Dermis blood vessel endothelial cell (primary cell): ENCODE measurements at places on chromosomes 3 and 15. TPM values are rescaled to one million over a fixed set of nuclear protein-coding genes. Genes with fewer than 3 reads are reported as not detected.
A peak's percentile ranks its signal among the peaks of the same experiment; 100 is the strongest.

The EOMES gene
- total RNA-seq: not detected in 2 replicates

The FGF12 gene
- total RNA-seq: 1.2 and 1.3 TPM in 2 replicates

The TRPM1 gene
- total RNA-seq: 1.9 TPM in 1 of 2 replicates, not detected in the other

The SCN5A gene
- total RNA-seq: 6.5 and 12.0 TPM in 2 replicates

The ZBBX gene
- 0.05 TPM in 1 of 2 replicates, not detected in the other for total RNA-seq

The GRAMD1C gene
- 58.2 and 65.7 TPM in 2 replicates for total RNA-seq

The ATP2B2 gene
- total RNA-seq: not detected in 2 replicates

The IL1RAP gene
- total RNA-seq: 3.5 and 6.3 TPM in 2 replicates

The CELSR3 gene
- 0.17 and 0.47 TPM in 2 replicates for total RNA-seq

The MEIS2 gene
- total RNA-seq: 12.9 and 13.8 TPM in 2 replicates

The FHIT gene
- total RNA-seq: 0.51 and 0.56 TPM in 2 replicates

The SPTBN5 gene
- total RNA-seq: 3.2 and 11.1 TPM in 2 replicates

The LRRK1 gene
- total RNA-seq: 12.1 and 14.2 TPM in 2 replicates

The GOLGA8M gene
- 0.28 and 0.51 TPM in 2 replicates for total RNA-seq

- peak; percentile 78 for DNase-seq
These were observed 45.4 kb downstream of the SSR3 start for GRCh38 chr3:156509189-156510174.

DNA sequence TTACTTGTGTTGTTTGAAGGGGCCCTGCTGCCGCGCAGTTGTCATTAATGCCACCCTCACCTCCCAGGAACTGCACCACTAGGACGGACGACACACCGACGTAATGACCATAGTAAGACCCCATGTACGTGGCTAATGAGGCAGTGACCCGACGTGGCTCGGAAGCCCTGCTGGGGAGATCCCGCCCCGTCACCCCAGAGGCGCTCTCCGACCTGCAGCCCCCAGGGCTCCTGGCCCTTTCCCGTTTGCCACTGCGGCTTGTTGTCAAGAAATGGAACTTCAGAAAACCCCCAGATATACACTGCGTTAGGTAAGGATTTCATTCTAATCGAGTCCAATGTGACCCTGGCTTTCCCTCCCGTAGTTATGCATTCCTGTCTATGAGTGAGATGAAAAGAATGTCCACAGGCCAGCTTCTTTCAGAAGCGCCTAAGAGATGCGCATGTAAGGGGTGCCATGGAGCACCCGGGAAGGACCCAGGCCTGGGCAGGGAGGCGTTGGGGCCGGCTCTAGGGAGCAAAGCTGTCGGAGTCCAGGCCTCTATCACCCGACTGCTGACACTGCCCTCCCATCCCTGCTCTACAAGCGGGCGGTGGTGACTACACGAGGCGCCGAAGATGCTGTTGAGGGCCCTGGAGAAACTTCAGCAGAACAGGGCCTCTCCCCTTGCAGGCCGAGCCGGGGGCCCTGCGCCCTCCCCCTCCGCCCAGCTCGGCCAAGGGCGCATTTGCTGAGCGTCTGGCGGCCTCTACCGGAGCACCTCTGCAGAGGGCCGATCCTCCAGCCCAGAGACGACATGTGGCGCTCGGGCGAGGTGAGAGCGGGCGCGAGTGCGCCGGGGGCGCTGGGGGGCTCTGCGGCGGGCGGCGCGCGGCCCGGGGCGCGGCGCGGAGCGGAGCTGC is at the start of gene GABRA5:
GABRA5 (plus strand) TSS at position 765 of the 902 bp plus-strand sequence. CDS start 2,187 bp downstream, outside the sequence.
- peak; percentile 5 for DNase-seq

GRCh38 chr3:189276444-189277219 is 104.9 kb downstream of the TPRG1 start:
- DNase-seq: no peak

DNA sequence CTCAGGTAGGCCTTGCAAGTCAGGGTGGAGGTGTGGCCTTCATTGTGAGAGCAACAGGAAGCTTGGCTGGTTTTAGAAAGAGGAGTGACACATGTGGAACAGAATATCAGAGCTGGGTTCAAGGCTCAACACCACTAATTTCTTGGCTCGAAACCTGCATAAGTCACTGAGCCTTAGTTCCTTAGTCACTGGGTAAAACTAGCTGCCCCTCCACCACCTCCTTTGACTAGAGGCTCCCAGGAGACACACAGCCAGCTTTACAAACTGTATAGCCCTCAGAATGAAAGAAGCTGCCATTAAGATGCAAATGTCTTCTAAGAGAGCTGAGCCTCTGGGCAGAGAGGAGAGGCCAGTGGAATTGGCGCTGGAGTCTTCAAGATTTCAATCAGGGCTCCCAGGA is 67.7 kb downstream of the CERS3 start:
- no peak for DNase-seq

GRCh38 chr3:188433521-188434150 is 279.7 kb downstream of the LPP start:
- DNase-seq: no peak

- DNase-seq: no peak
These were observed 3.0 kb downstream of the CCR8 start for GRCh38 chr3:39332525-39332924.

DNA sequence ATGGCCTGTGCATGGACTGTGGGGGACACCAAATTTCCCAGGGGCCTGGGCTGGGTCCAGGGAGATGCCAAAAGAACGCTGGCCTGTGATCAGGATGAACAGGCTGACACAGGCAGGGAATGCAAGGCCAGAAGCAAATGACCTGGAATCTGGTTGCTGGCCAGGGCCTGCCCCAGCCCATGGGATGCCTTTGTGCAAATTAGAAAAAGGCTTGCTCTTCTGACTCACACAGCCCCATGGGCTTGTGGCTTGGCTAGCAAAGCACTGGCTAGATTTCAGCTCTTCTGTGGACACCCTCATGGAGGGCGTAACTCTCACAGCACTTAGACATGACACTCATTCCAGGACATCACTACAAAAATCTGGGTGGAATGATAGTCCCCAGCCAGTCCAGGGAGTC is 356.0 kb downstream of the SHQ1 start:
- DNase-seq: no peak

GRCh38 chr3:45211466-45212094 is 14.5 kb downstream of the TMEM158 start:
- no peak for DNase-seq

DNA sequence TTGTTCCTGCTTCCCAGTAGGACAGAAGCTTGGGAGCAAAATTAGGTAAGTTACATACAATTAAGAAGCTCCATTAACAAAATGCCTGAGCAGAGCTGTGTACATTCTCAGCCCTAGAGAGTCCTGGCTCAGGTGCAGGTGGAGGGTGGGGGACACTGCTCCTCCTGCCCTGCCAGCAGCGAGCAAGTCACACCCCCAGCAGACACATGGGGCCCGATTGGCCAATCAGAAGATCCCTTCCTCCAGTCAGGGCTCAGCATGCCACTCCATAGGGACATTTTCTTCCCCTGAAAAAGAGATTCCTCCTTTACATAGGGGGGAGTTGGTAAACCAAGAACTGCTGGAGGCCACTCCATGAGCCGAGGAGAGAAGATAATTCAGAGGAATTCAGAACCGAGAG is 62.1 kb downstream of the PLXNA1 start:
- DNase-seq: peak; percentile 5

DNA sequence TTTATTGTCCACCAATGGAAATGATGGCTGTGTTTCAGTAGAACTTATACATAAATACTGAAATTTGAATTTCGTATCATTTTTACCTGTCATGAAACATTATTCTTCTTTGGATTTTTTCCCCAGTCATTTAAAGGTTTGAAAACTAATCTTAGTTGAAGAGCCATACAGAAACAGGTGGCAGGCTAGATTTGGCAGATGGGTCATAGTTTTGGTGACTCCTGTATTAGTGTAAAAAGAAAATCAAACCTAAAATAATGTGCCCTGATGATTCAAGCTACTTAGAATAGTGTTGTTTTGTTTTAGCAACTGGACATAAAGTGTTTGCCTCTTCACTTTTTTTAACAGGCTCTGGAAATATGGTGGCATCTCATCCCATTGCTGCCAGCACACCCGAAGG is 68.9 kb downstream of the SIDT1 start:
- DNase-seq: no peak

- no peak for DNase-seq
These were observed 30.1 kb downstream of the DIS3L start for GRCh38 chr15:66323312-66323928.

DNA sequence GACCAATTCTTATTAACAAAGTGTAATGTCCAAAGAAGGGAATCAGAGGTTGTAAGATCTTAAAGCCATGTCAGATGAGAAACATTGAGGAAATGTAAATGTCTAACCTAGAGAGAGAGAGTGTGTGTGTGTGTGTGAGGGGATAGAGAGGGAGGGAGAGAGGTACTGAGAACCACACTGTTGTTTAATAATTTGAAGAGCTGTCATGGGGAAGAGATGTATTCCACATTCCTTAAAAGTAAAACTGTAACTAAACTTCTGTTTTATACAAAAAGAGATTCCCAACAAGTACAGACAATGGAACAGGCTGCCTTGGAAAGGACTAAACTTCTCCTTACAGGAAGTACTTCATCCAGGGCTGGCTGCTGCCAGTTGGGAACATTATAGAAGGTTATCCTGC is 68.9 kb upstream of the BOC start:
- no peak for DNase-seq

- DNase-seq: no peak
These were observed 144.8 kb downstream of the SUCLG2 start for GRCh38 chr3:67509471-67510075.

DNA sequence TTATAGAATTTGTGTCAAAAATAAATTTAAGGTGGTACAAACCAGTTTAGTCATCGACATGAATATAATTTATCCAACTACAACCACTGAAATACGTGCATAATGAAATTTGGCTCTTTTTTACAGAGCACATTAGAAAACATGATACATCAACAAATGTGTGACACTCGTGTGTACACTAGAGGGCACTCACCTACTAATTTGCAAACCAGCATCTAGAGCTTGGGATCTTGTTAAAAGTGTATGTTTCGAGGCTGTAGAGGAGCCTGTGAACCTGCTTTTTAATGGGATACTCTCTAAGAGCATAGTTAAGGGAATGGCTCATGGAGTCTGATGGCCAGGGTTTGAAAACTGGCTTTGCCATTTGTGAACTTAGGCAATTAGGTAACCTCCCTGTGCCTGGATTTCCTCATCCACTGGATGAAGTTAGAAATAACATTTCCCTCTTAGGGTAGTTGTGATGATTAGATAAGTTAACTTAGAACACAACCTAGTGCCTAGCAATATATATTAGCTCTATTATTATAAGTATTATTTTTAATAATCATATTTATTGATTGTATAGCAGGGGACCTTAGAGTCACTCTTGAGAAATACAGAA is 8.8 kb upstream of the CPOX start:
- DNase-seq: peak; percentile 74

DNA sequence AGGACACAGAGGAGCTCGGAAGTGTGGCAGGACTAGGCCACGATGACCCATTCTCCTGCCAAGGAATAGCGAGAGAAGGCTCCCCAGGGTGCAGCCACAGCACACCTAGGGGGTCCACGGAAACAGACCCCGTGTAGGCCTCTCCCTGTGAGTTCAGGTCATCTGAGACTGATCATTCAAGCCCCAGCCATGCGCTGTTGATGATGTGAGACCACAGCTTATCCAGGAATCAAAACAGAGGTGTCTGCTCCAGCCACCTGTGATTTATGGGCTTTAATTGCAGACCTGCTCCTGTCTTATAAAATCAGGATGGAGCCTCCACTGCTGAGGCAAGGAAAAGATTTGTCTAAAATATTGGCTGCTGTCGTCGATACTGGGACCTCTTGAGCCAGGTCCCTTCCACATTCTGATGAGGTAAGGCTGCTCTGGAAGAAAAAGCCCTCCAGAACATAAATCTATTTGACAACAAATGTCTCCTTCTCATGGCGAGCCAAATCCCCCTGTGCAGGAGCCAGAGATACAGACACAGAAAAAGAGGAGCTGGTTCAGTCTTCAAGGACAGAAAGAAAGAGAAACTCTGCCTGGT is 186.7 kb downstream of the TJP1 start:
- DNase-seq: no peak

GRCh38 chr15:57213862-57214261 is 162.4 kb upstream of the CGNL1 start:
- DNase-seq: peak; percentile 76

DNA sequence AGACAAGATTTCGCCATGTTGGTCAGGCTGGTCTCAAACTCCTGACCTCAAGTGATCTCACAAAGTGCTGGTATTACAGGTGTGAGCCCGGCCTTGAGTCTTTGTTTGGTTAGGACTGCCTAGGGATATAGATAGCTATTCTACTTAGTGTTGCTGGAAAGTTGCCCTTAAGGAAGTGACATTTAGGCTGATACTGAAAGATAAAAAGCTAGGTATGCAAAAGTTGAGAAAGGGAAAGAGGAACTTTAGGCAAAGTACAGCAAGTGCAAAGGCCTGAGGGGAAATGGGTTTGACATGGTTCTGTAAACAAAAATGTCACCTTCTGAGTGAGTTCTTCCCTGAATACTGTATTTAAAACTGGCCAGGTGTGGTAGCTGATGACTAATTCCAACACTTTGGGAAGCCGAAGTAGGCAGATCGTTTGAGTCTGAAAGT is 111.5 kb downstream of the ZNF609 start:
- peak; percentile 62 for DNase-seq

DNA sequence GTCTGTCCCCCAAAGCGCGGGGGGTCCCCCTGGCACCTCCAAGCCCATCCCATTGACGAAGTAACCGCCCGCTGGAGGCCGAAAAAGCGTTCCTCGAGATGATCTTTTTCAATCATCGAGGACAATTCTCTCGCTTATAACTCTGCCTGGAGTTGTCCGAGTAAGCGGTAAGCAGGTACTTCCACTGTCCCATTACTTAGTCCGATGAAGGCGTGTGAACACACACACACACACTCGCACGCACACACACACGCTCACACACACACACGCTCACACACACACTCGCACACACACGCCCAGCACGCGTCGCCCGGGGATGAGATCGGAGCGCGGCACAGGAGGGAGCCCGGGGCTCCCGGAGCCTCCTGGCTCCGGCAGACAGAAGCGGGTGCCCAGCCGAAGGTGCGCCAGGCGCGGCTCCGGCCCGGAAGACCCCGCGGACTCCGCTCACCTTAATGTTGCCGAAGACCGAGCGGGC is 430 bp downstream of the SLCO2A1 start:
- peak; percentile 58 for DNase-seq

DNA sequence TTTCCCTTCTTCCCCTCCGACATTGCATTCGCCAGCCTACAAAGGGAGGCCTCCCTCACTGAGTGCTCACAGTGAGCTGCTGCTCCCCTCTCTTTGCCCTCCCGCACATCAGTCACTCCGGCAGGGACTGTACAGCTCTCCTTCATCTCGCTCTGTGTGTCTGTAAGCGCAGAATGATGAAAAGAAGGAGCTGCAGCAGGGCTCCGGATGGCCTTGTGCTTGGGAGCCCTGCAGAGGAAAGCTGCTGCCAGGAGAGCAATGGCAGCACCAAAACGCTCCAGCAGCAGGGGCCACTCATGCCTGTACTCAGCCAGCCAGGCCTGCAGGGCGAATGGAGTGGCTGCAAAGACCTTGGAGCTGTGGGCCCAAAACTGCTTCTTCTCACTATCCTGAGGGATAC is 107.0 kb upstream of the NSMCE3 start:
- no peak for DNase-seq

GRCh38 chr3:60076331-60076730 is 1026.5 kb upstream of the CFAP20DC start:
- DNase-seq: no peak

DNA sequence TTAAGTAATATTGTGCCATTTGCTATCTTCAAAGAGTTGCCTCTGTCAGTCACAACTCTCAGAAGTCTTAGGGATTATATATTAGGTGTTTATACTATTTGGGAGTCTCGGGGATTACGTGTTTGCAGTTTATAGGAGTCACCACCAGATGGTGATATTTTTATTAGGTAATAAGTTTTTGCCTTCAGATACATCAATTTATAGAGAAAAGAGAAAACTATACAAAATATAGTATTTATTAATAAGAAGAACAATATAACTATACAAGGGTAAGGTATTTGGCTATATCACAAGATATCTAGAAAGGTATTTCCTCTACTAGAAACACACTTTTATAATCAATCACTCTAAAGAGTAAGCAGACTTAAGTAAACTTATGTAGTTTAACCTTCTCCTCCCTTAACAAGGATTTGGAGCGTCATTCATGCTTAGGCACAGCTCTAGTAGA is 10.7 kb upstream of the DHX36 start:
- DNase-seq: peak; percentile 67
